ENCODE measurements at places on chromosomes 11 and 22.

- no peak for DNase-seq
Observed at GRCh38 chr11:34382532-34383276, 24.9 kb upstream of the ABTB2 start.

- no peak for DNase-seq
Observed at GRCh38 chr11:69615545-69616278, 25.2 kb upstream of the CCND1 start.

- no peak for DNase-seq
Observed at GRCh38 chr11:112437096-112437495, 176.4 kb upstream of the PLET1 start.

DNA sequence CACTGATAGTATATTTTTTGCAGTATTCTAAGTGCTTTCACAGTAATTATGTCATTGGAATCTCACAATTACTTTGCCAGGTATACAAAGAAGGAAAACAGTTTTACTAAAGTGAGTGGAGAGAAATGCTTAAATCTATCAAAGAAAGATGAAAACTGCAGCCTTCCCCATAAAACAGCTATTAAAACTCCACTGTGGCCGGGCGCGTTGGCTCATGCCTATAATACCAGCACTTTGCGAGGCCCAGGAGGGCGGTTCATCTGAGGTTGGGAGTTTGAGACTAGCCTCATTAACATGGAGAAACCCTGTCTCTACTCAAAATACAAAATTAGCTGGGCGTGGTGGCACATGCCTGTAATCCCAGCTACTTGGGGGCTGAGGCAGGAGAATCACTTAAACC, 19.1 kb downstream of the OR51E1 start:
- no peak for DNase-seq

DNA sequence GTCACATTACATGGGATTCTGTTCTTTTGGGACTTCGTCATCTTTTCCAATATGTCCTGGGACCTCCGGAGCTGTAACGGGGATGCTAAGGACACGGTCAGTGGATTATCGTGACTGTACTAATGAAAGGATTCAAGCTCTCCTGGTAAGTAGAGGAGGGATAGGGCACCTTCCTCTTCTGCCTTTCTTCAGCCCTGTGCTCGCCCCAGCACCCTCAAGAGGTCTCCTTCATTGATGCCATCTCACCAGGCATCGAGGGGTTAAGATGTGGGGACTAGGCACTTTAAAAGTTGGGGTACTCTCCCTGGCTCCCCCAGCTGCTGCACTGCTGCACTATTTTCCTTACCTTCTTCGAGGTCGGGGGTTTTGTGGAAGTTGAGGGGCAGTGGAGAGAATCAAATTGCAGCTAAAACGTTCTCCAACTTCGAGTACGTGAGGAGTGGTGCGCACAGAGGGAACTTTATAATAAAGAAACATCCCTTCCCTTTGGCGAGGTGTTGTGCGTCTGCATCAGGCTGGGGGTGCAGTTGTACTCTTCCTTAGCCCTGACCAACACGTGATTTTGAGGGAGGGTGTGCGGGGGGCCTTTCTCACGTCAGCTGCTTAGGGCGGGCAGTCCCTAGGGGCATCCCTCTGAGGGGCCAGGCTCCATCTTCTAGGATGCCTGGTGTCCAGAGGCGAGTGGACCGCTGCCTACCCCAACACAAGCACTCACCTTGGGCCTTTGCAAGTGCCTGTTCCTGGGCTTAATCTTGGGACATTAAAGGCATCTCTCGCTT, 96.1 kb downstream of the GRAMD1B start:
- no peak for DNase-seq

- no peak for DNase-seq
Observed at GRCh38 chr11:17801166-17801565, 66.6 kb downstream of the KCNC1 start.

GRCh38 chr11:121672630-121673487, 220.1 kb upstream of the SORL1-AS1 start:
- DNase-seq = no peak

GRCh38 chr11:117815262-117815803, 9.2 kb downstream of the FXYD2 start:
- peak; percentile 70 for DNase-seq

- DNase-seq = no peak
Observed at GRCh38 chr22:43396934-43397457, 14.8 kb upstream of the MPPED1 start.

- no peak for DNase-seq
Observed at GRCh38 chr22:42281706-42282251, 11.3 kb upstream of the TCF20 start.

DNA sequence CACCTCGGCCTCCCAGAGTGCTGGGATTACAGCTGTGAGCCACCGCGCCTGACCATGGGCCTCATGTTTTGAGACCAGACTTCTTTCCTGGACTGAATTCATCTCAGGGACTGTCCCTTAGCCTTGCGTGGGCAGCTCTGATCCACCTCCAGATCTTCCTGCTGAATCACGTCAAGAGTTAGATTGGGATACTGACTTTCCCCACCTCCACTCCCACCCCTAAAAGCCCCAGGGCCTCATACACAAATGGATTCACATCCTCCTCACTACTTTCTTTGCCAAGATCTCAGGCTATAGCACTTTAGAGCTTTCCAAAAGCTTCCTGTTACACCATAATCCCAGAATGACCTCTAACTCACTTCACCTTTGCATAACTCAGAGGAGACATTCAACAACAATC, 12.1 kb downstream of the CCDC87 start:
- no peak for DNase-seq

- no peak for DNase-seq
Observed at GRCh38 chr11:11985016-11985715, 23.3 kb downstream of the DKK3 start.

DNA sequence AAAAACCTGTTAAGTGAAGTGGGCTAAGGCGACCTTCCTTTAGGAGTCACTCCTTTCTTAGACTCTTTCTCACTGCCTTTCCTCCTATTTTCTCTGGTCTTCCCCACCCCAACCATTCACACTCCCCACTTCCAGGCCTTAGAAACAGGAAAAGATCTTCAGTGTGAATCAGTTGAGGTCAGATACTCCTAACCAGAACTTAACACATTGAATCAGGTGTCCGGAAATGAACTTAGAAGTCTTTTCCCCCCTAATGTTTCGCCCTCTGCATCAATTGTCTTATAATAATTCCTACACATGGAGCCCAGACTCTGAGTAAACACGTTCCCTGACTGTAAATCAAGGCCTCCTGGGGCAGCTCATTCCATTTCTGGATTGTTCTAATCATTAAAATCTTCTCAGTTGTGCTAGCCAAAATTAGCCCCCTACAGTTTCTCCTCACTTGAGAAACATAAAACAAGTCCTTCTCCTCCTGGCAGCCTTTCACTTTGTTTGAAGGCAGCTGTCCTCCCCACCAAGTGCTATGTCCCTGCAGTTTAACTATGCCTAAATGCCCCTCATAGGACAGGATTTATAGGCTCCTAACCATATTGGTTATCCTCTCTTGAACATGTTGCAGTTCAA, 32.7 kb upstream of the USP47 start:
- no peak for DNase-seq

- no peak for DNase-seq
Observed at GRCh38 chr11:19651028-19651427, 61.6 kb upstream of the NAV2 start.

DNA sequence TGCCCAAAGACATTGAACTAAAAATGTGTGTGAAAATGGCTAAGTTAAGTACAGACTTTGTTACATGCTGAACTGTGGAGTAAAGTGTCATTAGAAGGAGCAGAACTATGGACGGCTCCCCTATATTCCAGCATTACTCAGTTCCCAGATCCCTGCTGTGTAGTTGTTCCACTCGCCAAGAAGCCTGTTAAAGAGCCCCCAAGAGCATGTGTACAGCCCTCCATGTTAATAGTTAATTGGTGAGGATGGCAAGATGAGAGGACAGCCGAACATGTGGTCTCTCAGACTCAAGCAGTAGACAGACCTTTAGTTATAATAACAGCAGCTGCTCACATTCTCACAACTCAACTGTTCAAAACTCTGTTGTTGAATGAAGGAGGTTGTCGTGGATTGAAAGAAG, 127.4 kb downstream of the ELP4 start:
- no peak for DNase-seq

DNA sequence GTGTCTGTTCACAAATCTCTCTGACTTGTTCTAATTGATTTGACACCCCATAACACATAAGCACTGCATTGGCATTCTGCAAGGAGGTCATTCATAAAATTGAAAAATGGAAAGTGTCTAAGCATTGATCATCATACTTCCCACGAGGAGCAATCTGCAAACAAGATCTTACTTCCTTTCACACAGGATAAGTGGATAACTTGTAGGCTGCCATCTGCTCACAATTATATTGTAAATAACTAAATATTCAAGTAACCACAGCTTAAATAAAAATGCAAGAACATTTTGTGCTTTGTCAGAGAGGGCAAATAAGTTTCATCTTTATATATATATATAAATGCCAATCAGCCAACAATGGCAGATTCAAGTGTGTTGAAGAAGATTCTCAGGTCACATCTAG, 264.8 kb upstream of the ZC3H12C start:
- no peak for DNase-seq

- DNase-seq = no peak
Observed at GRCh38 chr22:38415046-38415445, 40.0 kb downstream of the KCNJ4 start.

- no peak for DNase-seq
Observed at GRCh38 chr11:128181088-128181480, 406.3 kb downstream of the ETS1 start.

GRCh38 chr11:66543263-66544107, 2.4 kb downstream of the ZDHHC24 start:
- peak; percentile 40 for DNase-seq

GRCh38 chr11:26731084-26731456, 9.2 kb upstream of the SLC5A12 start:
- no peak for DNase-seq

DNA sequence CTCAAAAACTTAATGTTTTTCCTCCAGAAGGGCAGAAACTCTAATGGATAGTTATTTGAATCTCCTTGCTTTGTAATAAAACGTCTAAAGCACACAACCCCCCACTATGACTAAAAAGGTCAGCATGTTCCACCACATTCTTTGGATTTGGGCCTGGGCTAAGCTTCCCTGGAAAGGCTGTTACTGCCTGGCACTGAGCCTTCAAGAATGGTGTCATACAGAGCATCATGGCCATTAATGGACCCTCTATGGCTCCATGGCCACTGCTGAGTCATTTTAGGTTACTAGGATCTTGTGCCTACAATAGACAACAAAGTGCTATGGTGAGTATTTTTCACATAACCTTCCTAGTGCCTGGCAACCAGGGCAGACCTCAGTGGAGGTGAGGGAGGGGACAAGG, 242.6 kb upstream of the FAT3 start:
- no peak for DNase-seq

DNA sequence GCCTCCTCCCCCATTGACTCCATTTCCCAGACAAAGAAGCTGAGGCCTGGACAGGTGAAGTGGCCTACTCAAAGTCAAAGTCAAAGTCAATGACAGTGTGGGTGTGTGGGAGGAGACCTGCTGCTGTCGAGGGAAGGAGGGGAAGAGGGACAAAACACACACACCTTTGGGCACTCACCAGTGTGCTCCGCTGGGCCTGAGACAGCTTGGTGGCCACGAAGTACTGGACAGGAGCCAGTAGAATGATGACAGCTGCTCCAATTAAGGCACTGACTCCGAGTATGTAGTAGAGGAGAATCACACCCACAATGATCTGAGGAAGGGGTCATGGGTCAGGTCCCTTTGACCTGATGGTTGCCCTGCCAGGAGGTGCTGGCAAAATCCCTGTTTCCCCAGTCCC, 33.6 kb downstream of the ABCC8 start:
- DNase-seq = no peak

DNA sequence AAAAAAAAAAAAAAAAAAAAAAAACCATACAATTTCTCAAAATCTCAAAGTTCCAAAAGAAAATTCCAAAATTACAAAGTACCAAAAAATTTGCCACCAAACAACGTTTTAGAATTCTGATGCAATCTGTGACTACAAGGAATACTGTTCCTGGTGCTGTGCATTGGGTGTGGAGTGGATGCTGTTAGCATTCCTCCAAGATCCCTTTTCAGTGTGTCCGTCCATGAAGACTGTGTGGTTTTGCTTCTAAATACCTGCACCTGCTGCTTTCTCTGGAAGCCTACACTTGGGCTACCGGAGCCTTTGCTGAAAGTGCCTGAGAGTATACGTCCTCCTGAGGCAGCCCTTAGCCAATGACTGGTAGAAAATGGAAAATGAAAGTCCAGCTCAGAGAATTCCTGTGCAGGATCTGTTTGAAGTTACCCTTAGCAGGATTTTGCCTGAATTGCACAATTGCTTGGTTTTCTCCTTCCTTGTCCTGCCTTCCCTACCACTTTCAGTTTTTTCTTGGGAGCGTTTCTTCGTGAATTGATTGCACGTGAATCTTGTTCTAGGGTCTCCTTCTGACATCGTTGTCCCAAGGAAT, 140.8 kb downstream of the TRPC6 start:
- DNase-seq = no peak

- no peak for DNase-seq
Observed at GRCh38 chr11:13109616-13110015, 100.5 kb downstream of the RASSF10 start.

DNA sequence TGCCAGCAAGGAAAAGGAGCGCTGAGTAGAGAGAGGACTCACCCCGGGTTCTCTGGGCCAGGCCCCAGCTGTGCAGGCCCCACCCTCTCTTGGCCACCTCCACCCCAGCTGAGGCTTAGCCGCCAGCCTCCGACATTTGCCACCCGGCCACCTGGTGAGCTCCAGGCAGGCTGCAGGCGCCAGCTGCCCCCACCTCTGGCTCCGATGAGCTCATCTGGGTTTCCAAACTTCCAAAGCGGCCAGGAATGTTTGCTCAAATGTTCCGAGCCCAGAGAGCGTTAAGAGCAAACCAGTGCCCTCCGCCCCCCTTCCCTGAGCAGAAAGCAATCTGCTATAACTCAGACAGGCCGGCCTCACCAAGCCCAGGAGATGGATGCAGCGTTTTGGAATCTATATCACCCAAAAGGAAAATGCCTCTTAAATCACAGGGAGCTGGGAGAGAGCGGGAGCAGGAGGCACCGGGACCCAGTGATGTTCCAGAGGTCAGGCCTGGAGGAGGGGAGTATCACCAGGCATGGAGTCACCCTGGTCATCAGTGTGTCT, 9.1 kb upstream of the MN1 start:
- no peak for DNase-seq

- DNase-seq = no peak
Observed at GRCh38 chr11:116715383-116715782, 57.4 kb downstream of the BUD13 start.

Data from stimulated activated CD4-positive, alpha-beta T cell treated with anti-CD3 and anti-CD28 coated beads, Interleukin-4, amount 100 ng/mL, for 24 hours (primary cell).